ENCODE measurements at places on chromosomes 7 and 10.

- no peak for DNase-seq
These were observed 131.3 kb downstream of the ANK3 start for GRCh38 chr10:60258429-60258797.

DNA sequence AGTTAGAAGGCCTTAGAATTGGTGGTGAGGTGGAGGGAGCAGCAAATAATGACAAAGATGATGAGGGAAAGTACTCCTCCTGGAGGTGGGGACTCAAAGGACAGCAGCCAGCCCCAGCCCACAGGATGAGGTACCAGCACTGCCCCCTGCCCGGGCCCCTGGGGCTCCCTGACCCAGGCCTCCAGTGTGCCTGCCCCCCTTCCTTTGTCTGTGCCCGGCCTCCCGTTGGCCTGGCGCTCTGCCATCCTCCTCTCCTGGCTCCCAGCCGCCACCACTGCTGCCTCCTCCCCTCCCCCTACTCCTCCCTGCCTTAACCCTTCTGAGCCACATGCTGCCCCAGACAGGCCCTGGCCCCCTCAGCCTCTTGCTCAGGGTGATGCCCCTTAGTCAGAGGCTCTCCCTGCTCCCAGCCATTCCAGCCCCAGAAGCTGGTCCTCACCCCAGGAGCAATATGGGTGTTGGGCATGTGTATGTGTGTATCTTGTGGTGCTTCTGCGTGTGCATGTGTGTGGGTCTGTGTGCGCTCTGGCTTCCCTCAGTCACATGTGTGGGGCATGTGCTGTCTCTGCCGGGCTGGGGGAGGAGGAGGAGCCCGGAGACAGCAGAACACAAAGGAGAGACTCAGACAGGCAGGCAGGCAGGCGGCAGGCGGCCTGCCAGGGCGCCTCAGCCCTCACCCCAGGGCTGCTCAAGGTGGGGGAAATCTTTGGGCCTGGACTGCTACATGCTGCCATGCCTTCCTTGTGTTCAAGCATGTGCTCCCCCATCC is 2.6 kb downstream of the LDB1 start:
- DNase-seq: peak; percentile 81

GRCh38 chr7:101952355-101953247 is 135.2 kb downstream of the CUX1 start:
- no peak for DNase-seq

- no peak for DNase-seq
These were observed 102.3 kb downstream of the NSUN6 start for GRCh38 chr10:18549105-18549504.

DNA sequence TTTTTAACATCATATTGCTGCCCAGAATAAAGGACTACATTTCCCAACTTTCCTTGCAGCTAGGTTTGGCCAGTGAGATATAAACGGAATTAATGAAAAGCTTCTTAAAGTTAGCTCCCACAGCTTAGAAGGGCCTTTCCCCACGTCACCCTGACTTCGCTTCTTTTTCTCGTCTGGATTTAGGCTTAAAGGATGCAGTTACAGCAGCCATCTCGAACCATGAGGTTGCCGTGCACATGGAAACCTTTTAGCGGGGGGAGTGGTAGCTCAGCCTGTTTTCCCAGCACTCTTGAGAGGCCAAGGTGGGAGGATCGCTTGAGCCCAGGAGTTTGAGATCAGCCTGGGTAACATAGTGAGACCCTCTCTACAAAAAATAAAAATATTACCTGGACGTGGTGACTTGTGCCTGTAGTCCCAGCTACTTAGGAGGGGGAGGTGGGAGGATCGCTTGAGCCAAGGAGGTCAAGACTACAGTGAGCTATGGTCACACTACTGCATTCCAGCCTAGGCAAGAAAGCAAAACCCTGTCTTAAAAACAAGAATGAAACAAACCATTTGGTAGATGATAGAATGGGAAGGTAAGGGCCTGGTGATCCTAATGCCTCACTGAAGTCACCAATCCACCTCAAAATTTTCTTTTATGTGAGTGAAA is 64.3 kb upstream of the C1GALT1 start:
- DNase-seq: no peak

DNA sequence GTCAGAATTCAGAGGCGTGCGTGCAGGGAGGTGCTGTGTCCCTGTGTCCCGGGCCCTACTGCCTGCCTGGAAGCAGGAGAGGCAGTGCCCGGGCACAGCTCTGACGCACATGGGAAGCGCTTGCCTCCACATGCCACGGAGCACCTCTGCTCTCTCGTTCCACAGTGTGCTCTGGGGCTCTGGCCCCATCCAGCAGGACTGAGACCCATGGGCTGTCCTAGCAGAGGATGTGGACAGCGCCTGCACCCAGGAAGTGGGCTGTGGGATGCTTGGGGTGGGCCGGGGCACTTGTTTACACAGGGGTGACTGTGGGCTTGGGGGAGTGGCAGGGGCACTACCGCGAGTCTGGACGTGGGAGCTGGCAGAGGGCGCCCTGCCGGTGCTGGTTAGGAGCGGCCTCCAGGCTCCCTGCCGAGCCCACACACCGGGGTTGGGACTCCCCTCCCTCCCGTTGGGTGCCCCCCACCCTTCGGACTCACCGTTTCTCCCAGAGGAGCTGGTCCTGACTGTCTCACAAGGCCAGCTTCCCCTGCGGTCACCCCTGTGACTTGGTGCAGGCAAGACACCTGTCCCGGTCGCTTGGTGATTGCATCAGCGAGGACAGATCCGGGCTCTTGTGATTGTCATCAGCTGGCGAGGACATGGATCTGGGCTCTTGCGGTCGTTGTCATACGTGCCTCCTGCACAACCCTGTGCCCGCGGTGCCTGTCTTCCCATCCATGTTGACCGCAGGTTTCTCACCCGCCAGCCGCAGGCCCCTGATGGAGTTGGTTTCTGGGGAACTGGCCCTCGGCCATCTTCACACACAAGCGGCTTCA is 83.1 kb downstream of the NKX6-2 start:
- DNase-seq: no peak

DNA sequence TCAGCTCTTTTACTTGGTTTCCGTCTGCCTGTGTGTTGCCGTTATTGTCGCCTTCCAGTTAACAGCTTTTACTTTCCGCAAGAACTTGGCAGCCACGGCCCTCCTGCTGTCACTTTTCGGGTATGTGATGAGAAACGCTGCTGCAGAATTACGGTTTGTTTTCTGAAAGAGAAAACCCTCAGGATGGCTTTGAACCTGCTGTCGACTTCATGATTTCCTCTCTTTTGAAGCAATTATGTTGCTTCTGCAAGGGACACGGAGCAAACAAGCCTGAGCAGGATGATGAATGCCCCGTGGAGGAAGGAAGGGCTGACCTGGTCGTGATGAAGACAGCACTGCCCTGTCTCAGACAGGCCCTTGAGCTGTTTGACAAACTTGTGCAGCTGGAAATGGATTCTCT is 339.8 kb downstream of the ABCA13 start:
- no peak for DNase-seq

- DNase-seq: no peak
These were observed 102.1 kb upstream of the KCND2 start for GRCh38 chr7:120170834-120171233.

GRCh38 chr7:152108359-152108758 is 82.9 kb downstream of the GALNT11 start:
- DNase-seq: no peak

GRCh38 chr10:49099046-49099445 is 16.3 kb downstream of the VSTM4 start:
- DNase-seq: no peak

GRCh38 chr10:21989453-21990154 is 13.9 kb downstream of the DNAJC1 start:
- DNase-seq: peak; percentile 44

DNA sequence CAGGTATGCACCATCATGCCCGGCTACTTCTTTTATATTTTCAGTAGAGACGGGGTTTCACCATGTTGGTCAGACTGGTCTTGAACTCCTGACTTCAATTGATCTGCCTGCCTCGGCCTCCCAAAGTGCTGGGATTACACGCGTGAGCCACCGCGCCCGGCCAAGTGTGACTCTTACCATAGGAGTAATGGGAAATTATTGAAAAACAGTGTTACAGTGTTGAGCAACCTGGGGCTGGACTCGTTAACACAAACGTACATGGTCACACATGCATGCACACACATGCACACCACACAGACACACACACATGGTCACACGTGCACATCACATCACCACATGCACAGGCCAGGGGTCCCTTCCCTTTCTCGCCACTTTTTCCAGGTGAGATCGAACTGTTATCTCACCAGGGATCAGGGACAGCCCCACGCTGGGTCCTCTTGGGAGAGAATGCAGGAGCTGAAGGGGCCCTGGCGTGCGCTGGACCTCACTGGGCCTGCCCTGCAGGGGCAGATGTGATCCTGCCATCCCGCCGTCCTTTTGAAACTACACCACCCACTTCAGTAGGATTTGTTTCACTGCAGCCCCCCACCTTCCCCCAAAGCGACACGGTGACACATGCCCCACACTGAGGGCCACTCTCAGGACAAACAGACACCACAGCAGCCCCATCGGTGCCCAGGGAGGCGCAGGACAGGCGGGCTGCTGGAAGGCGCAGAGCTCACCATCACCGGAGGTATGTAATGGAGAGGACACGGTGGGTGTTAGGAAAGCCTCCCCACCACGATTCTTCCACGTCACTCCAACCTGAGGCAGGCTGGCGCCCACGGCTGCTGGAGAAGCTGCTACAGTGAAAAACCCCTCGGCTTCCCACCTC is 10.2 kb downstream of the RADIL start:
- no peak for DNase-seq

DNA sequence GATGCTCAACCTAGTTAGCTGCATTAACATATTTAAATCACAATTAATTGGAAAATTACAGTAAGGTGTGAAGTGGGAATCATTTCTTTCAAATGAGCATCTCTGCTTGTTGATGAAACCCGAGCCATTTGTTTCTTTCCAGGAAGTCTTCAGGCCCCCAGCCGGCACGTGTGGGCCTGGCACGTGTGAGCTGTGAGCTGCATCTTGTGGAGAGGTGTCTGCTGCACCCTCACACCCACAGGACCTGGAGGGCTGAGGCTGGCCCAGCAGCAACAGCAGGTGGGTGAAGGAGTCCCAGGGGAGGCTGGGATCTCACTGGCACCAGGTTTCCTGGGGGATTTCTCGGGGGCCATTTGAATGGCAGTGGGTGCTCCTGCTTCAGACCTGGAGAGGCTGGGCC is 372.5 kb upstream of the MKI67 start:
- no peak for DNase-seq

DNA sequence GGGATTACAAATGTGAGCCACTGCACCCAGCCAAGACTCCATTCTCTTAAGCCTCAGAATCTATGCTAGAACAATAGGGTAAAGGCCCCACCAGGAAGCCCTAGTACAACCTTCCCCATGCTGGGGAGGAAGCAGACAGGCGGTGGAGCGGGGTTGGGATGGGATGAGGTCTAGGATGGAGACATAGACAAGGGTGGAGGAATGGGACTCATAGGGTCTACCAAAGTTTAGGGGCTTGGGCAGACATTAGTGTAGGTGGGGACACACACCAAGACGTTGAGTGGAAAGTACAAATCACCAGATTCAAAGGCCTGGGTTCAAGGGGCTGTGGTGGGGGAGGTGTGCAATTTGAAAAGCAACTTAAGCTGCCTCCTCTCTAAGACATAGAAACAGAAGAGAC is 19.3 kb downstream of the PRSS2 start:
- peak; percentile 26 for DNase-seq

DNA sequence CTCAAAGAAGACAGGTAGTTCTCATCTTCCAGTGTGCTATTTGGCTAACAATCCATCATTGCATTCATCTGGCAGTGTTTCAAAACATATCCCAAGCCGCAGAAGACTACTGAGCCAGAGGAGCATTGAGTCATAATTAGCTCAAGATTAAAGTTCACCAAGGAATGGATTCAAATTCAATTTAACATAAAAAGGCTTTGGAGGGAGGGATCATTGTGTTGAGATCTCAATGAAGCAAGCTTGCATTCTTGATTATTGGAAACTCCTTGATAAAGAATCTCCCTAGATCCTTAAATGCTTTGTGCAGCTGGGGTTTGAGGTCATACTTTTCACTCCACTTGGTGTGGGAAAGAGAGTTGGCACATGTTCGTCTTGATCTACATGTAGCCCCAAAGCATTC is 142.8 kb upstream of the SEMA3A start:
- no peak for DNase-seq

GRCh38 chr7:36283711-36284130 is 105.9 kb upstream of the ANLN start:
- DNase-seq: peak; percentile 47

GRCh38 chr10:122374859-122375678 is 561 bp downstream of the PLEKHA1 start:
- DNase-seq: peak; percentile 82

DNA sequence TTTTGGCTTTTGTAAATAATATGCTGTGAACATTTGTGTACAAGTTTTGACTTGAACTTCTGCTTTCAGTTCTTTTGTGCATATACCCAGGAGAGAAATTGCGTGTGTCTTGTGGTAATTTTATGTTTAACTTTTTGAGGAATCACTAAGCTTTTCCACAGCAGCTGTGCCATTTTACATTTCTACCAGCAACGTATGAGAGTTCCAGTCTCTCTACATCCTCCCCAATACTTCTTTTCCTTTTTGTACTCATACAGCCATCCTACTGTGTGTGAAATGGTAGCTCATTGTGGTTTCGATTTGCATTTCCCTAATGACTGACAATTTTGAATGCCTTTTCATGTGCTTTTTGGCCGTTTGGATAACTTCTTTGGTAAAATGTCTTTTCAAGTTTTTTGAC is 66.3 kb upstream of the INHBA start:
- DNase-seq: no peak

DNA sequence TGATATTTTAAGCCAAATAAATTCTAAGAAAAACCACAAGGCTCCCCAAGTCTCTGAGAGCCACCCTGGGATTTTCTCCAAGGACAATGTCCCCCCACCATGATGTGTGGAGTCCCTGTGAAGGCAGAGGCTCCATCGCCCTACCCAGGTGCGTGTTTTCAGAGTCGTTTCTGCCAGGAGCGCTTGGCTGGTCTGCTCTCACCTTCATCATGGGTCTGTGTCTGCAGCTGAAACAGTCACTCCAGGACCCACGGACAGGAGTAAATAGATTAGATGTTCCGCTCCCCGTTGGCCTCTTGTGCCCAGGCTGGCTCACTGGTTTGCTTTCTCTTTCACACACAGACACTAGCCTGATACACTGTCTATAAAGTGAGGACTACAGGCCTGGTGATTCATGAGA is 217.5 kb downstream of the SFMBT2 start:
- DNase-seq: peak; percentile 70

DNA sequence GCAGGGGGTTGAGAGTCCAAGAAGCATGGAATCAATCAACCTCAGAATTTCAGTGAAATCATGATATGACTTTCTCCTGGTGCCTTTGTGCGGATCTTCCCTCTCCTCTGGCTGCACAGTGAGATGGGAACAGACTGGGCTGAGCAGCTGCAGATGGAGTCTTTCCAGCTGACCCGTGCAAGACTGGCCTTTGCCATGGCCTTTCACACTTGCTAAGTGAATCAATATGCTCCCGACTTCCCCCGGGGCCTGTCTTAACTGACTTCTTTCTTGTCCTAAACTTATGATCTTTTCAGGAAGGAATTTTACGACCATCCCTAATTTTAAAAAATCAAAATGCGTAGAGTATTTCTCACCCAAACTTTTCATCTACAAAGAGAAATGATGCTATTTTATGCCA is 469.9 kb downstream of the GALNT17 start:
- DNase-seq: no peak
